NCI-H187 treated with DMSO at 0.1 percent for 48 hours (cell line): ENCODE measurements at places on chromosomes 5 and 9.

DNA sequence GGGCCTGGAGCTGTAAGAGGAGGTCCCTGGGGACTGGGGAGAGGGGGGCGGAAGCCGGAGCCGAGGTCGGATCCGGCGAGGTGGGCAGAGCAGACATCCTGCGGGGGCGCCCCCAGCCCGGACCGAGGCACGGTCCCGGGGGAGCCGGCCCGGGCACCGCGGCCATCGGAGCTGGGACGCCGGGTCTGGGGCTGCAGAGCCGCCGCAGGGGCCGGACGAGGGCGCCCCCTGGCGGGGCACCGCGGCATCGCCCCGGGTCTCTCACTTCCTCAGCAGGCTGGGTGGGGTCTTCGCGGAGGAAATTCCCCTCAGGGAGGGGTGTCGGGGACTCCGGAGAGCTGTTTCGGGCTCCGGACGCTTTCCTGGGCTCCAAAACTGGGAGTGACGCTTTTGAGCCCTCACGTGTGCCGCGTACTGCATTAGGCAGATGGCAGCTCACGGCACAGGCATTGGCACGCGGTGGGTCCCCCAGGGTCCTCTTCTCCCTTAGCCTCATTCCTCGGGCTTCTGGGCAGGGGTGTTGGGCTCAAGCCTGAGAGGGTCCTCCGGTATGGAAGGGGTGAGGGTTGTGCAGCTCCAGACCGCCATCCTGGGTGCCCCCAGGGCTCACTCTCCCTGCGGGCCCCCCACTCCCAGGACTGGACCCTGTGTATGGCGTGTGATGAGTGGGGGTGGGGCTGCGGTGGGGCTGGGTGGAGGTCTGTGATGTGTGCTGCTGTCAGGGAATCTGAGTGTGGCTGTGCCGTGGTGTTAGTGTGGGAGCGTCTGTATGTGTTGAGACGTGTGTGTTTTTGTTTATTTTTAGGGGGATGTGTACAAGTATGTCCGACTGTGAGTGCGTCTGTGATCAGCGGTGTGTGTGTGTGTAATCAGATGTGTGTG, 29.6 kb downstream of the LHX2 start:
- no peak for DNase-seq

GRCh38 chr9:8027351-8027750, 227.8 kb upstream of the DMAC1 start:
- DNase-seq, result no peak

GRCh38 chr5:110106750-110107149, 417.0 kb downstream of the MAN2A1 start:
- no peak for DNase-seq

GRCh38 chr5:171437286-171437821, 17.9 kb downstream of the FGF18 start:
- DNase-seq, result no peak

DNA sequence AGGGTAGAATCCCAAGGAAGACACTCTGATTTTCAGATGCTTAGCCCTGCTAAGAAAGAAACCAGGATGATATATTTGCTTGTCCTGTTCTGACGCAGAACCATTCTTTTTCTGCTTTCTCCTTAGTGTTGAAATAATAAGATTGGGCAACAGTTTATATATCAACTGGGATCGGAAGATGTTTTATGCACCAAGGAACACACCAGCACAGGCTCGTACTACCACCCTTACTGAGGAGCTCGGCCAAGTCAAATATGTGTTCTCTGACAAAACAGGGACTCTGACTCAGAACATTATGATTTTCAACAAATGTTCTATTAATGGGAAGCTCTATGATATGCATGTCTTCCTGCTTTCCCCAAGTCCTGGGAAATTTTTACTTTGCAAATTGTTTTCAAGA, 19.0 kb upstream of the RUSC2 start:
- DNase-seq, result no peak

DNA sequence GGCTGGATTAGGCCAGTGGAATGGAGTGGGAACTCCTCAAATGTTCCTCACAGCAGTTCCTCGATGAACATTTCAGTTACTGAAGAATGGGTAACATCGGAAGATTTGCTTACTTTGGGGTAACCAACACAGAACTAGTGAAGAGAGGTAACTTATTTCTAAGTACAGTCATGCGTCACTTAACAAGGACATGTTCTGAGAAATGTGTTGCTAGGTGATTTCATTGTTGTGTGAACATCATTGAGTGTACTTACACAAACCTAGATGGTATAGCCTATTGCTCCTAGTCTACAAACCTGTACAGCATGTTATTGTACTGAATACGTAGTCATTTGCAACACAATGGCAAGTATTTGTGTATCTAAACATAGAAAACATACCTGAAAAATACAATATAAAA, 228.3 kb downstream of the MAST4 start:
- no peak for DNase-seq

- DNase-seq, result no peak
Measured at GRCh38 chr5:146107901-146108300, 2.5 kb upstream of the PLAC8L1 start.

DNA sequence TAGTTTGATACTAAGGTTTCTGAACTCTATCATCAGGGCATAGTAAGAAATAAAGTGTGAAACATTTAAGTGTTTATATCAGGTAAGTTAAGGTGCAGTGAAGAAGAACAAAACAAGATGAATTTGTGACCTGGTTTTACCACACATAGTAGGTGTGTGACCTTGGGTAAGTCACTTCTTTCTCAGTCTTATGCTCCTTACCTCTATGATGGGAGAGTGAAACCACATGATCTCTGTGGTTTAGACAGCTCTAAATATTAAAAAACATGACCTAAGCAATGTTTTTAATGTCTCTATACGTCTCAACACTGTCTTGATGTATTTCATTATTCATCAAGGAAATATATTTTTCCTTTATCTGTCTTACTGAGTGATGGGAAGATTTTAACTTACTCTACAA, 629.6 kb upstream of the DMAC1 start:
- no peak for DNase-seq

GRCh38 chr5:133241179-133242092, 189.6 kb downstream of the HSPA4 start:
- DNase-seq, result no peak

- DNase-seq, result no peak
Measured at GRCh38 chr5:31639481-31640411, 815 bp downstream of the PDZD2 start.

- DNase-seq, result no peak
Measured at GRCh38 chr5:82422751-82423181, 144.6 kb upstream of the RPS23 start.

GRCh38 chr5:124238350-124238749, 508.1 kb downstream of the ZNF608 start:
- no peak for DNase-seq

DNA sequence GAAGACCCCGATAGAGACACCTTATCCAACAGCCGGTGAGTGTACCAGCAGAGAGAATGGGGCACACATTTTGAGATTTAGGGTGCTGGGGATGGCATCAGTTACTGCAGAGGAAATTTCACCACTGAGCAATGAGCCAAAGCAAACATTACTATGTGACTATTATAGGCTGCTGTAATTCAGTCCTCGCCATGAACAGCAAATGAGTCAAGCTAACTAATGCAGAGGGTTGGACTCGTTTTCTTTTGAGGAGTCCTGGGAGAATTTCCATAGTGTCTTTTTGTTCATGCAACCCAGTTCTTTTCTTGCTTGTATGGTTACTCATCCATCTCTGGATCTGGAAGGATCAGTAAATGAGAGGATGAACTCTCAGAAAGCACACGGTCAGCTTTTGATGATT, 323.8 kb downstream of the PSAT1 start:
- no peak for DNase-seq

- DNase-seq, result peak; percentile 34
Measured at GRCh38 chr9:68808338-68808890, 103.4 kb downstream of the PIP5K1B start.

- DNase-seq, result no peak
Measured at GRCh38 chr5:117245130-117245529, 670.5 kb upstream of the SEMA6A start.

DNA sequence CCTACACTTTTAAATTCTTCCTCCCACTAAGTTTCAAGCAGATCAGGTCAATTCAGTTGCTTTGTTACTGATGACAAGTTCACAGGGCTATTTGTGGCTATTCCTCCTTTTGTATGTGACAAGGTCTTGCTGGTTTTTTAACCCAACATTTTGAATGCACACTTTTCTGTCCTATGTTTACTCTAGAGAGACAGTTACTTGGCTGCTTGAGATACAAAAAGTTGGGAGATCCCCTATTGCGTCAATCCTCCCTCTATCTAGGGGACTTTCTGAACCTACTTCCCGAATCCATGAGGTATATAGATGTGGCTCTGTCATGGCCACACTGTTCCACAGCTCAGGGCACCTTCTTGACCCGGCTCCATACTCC, 386.7 kb downstream of the NTRK2 start:
- no peak for DNase-seq

DNA sequence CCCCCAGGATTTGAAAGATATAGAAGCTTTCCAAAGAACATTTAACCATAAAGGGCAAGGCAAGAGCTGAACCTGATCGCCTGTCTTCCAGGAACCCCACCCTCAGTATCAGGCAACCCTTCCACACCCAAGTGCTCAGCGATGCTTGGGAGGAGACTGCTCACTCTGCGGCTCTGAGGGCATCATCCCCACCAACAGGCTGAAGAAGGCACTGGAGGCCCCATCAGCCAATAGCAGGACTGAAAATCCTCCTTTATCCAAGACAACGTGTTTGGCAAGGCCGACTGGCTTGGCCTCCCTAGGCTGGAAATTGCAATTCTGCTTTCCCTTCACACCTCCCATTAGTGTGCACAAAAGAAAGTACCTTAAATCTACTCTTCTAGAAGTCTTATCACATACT, 1.4 kb upstream of the PPP2CA start:
- DNase-seq, result no peak

DNA sequence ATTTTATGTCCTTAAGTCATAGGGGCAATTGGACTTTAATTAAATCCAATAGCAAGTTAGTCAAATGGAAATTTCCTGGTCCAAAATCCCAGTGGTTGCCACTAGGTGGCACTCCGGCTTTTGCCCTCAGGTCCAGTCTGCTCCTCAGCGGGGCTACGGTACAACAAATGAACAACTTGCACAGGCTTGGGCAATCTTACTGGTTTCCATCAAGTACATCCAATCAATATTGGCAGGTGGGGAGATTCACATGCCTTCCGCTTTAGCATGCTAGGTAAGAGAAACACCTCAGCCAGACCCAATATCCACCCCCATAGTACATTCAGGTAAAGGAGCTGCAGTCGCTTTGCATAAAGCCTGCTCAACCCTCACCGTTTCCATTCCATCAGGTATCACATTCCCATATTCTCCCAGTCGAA, 6.3 kb upstream of the MXD3 start:
- no peak for DNase-seq

DNA sequence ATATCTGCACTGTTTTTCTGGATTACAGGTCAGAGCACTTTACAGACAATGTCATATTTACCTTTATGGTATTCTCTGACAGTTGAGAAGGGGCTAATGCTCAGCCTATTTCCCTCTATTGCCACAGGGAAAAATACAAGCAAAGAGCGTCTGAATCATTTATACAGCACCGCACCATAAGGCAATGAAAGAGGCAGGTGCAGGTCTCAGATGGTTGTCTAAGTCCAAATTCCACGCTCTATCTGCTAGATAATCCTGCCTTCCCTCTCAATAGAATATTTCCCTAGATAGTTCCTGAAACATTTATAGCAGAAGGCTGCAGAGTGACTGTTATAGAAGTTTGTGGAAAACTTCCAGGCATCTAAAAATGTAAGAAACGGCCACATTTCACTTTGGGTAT, 446.1 kb upstream of the CDH6 start:
- DNase-seq, result no peak

GRCh38 chr9:133323991-133324703, 11.8 kb downstream of the SURF6 start:
- DNase-seq, result no peak

GRCh38 chr9:78370991-78371390, 74.1 kb downstream of the PSAT1 start:
- no peak for DNase-seq

- no peak for DNase-seq
Measured at GRCh38 chr9:89841456-89841855, 236.6 kb downstream of the GADD45G start.

- no peak for DNase-seq
Measured at GRCh38 chr9:134055981-134056461, 11.8 kb downstream of the BRD3 start.

GRCh38 chr9:85067792-85068191, 398.3 kb downstream of the NTRK2 start:
- no peak for DNase-seq

GRCh38 chr5:143749581-143750205, 62.3 kb upstream of the HMHB1 start:
- no peak for DNase-seq

DNA sequence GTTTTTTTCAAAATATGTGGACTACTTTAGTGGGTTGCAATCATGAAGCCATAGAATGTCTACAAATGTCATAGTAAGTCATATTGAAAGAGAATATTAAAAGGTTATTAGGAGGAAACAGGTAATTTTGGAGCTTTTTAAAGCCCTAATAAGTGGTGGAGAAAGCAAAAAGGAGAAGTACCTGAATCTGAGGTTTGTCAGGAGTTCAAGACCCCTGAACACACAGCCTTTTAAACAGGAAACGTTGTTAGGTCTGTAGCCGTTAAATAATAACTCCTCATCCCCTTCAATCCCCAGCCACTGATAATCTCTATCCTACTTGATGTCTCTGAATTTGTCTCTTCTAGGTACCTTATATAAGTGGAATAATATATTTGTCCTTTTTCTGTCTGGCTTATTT, 51.1 kb downstream of the SPEF2 start:
- no peak for DNase-seq

- no peak for DNase-seq
Measured at GRCh38 chr5:27311544-27311943, 273.2 kb upstream of the CDH9 start.

GRCh38 chr5:140966293-140967225, at the start of gene PCDHAC2:
TSS of gene PCDHAC2 (plus strand) at chr5:140966476. CDS start at chr5:140966767, 291 bp downstream.
- no peak for DNase-seq

GRCh38 chr5:426392-426976, 16.5 kb upstream of the EXOC3 start:
- DNase-seq, result no peak
